ENCODE measurements at places on chromosomes 6 and 20.

DNA sequence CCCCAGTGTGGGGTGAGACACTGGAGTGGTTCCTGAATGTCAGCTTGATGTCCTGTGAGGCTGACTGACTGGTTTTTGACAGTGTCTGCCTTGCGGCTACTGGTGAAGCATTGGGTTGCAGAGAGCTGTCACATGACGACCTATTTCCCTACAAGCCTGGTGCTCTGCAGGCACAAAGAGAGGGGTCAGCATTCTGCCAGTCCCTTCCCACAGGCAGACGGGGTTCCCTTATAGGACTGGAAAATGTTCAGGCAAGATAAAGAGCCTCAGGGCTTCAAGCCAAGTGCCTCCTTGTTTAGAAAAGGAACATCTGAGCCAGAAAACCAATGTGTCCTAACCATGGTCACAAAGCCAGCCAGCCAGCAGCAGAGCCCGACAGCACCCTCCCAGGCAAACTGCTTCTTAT is 11.0 kb downstream of the LY86 start:
- no peak for DNase-seq

DNA sequence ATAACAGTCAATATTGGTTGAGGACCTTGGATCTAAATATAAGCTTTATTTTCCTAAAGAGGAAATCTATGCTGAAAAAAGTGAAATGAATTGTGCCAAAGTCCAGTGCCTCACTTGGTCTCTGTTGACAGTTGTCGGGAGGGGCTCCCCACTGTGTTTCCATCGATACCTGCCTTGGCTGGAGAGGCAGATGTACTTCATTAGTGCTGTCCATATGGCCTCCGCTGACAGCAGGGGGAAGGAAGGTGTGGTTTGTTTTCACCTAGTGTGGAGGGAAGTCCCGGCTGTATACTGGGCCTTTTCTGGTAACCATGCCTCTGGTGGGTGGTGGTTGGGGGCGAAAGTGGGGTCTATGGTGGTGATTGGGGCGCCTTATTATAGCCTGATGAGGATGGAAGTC is 42.7 kb downstream of the CD2AP start:
- DNase-seq, result no peak

- DNase-seq, result no peak
These were observed 197.9 kb downstream of the TFAP2C start for GRCh38 chr20:56826705-56827665.

- DNase-seq, result no peak
These were observed 26.3 kb downstream of the FAM110A start for GRCh38 chr20:859751-860231.

DNA sequence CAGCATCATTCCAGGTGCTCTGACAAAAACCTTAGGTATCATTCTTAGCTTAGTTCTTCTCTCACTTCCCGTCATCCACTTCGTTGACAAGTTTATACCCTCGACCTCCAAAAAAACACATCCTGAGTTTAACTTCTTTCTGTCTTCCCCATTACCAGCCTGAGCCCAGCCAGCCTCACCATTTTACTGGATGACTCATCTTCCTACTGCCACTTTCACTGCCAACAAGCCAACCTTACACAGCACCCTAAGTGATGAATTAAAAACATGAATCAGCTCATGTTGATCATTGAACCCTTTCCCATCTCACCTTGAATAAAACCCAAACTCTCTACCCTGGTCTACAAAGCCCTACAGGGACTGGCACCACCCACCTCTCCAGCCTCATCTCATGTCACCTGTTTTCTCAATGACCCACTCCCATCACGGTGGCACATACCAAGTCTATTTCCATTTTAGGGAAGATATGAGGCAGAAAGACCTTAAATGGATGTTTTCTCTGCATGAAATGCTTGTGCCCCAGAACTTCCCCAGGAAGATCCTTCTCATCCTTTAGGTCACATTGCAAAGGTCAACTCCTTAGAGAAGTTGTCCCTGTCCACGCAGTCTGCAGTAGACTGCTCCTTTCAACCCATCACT is 9.9 kb upstream of the UST start:
- no peak for DNase-seq

- no peak for DNase-seq
These were observed 137.5 kb downstream of the NRN1 start for GRCh38 chr6:5869261-5869660.

DNA sequence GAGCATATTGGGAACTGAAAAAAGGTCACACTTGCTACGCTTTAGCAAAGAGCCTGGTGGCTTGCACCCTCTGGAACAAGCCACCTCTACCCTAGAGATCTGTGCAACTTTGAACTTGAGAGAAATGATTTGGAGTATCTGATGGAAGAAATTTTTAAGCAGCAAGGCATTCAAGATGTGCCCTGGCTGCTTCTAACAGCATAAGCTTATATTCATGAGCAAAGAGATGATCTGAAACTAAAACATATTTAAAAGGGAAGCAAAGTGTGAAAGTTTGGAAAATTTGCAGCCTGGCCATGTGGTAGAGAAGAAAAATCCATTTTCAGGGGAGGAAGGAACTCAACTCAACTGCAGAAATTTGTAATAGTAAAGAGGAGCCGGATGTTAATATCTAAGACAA is 71.1 kb downstream of the NINL start:
- DNase-seq, result no peak

- no peak for DNase-seq
These were observed 94.6 kb downstream of the BANF2 start for GRCh38 chr20:17794400-17794799.

DNA sequence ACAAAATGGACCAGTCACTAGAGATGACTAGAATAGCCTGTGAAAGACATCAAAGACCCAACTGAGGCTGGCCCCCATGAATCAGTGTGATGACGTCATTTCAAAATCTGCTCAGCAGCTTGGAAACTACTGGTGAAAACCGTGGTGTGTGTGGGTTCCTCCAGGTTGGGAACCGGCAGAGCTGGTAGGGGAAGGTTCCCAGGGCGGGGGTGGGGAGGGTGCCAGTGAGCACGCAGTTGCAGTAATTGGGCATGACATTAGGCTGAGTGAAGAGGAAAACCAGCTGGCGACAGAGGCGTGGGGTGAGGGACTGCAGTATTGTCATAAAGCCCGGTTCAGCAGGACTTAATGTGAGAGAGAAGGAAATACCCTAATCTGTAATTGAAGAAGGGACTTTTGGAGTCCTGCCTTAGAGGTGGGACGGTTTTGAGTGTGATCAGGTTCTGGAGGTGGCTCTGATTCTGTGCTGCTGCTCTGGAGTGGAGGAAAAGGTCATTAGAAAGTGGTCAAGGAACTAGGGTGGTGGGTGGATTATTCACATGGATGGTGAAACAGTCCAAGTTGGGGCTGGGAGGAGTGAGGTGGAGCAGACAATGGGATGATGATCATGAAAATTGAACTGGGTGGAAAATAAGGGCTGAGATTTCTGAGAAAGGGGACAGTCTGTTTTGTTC is 52.0 kb upstream of the MTHFD1L start:
- DNase-seq, result no peak

GRCh38 chr6:33621711-33622388 is 728 bp downstream of the ITPR3 start:
- no peak for DNase-seq

DNA sequence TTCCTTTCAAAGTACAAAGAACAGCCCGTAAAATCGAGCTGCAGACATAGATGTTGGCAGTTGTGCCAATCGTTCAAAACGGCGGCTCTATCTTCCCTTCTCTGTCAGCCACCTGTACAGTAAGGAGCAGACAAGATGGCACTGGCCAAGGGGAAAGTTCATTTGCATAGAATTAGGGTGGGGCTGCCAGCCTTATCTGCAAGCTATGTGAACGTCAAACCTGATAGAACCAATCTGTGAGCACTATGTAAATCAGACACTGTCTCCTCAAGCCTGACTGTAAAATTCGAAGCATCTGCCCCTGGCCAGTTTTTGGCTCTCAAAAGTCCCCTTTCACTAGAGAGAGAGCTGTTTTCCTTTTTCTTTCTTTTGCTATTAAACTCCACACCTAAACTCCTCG is 374.5 kb downstream of the EPM2A start:
- no peak for DNase-seq

GRCh38 chr20:45056473-45057173 is 44.3 kb downstream of the KCNS1 start:
- no peak for DNase-seq

DNA sequence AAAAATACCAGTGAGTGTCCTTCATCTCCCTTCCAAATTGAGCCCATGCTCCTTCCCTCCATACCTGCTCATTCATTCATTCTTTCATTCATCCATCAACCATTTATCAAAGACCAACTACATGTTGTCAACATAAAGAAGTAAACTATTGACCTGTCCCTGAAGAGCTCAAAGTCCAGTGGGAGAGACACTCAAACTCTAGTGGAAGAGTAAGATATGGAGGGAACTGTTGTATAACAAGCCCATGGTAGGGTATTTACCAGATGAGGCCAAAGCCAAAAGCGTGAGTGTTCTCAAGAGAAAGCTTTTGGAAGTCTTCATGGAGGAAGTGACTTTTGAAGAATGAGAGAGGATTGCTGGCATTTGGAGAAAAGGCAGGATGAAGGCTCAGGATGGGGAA is 163.4 kb upstream of the SPACA1 start:
- no peak for DNase-seq

GRCh38 chr20:52948491-52948890 is 23.7 kb upstream of the TSHZ2 start:
- DNase-seq, result no peak

DNA sequence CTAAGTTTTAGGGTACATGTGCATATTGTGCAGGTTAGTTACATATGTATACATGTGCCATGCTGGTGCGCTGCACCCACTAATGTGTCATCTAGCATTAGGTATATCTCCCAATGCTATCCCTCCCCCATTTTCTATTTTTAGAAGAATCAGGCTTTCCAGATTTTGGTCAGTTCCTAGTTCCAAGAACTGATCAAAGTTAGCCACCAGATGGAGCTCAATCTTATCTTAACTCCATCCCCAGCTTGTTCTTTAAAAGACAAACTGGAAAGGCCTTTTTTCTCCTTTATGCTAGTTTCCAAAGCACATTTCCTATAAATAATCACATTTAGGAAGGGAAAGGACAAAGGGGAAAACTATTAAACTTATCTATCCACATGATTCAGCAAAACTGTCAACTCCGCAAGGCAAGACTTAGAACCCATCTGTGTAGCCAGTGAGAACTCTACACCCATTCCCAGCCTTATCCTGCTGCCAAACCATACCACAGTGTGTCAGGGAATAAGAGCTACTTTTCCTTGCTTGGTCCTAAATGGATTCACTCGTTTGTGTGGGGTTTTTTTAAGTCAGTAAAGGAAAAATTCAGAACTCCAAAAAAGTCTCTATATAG is 22.8 kb upstream of the KHDC1 start:
- peak; percentile 33 for DNase-seq

- DNase-seq, result no peak
These were observed 67.8 kb upstream of the EPB41L1 start for GRCh38 chr20:36086767-36087166.

- no peak for DNase-seq
These were observed 89.4 kb downstream of the LINC00237 start for GRCh38 chr20:21016751-21017150.
